ENCODE measurements at places on chromosomes 1 and 21. TPM values are rescaled to one million over a fixed set of nuclear protein-coding genes. Genes with fewer than 3 reads are reported as not detected.
A peak's percentile ranks its signal among the peaks of the same experiment; 100 is the strongest.

FBLIM1 gene
- not detected for polyA plus RNA-seq

PHLDA3 gene
- 0.62 TPM for polyA plus RNA-seq

- DNase-seq = no peak
These were observed 140.3 kb upstream of the VANGL1 start for GRCh38 chr1:115501476-115501875.

- DNase-seq = no peak
These were observed 684.2 kb downstream of the LTN1 start for GRCh38 chr21:28308516-28308915.

GRCh38 chr1:68448365-68448764, 1.4 kb downstream of the RPE65 start:
- DNase-seq = no peak

DNA sequence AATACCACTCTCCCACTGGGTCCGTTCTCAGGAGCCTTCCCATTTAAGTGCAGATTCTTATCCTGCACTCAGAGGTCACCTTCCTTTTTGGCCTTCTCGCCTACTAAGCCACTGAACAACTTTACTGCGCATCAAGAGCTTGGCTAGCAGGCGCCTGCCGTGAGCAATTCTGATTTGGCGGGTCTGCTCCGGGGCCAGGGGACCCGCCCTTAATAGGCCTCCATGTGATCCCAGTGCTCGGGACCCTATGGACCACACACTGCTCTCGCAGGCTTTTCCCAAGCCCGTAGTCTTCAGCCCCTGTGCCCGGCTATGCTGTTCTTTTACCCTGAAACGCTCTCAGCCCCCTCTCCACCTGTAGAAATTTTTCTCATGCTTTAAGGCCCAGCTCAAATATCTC, 45.1 kb downstream of the BCL9 start:
- DNase-seq = no peak

GRCh38 chr1:95132762-95133161, 15.6 kb downstream of the TLCD4 start:
- DNase-seq = no peak

DNA sequence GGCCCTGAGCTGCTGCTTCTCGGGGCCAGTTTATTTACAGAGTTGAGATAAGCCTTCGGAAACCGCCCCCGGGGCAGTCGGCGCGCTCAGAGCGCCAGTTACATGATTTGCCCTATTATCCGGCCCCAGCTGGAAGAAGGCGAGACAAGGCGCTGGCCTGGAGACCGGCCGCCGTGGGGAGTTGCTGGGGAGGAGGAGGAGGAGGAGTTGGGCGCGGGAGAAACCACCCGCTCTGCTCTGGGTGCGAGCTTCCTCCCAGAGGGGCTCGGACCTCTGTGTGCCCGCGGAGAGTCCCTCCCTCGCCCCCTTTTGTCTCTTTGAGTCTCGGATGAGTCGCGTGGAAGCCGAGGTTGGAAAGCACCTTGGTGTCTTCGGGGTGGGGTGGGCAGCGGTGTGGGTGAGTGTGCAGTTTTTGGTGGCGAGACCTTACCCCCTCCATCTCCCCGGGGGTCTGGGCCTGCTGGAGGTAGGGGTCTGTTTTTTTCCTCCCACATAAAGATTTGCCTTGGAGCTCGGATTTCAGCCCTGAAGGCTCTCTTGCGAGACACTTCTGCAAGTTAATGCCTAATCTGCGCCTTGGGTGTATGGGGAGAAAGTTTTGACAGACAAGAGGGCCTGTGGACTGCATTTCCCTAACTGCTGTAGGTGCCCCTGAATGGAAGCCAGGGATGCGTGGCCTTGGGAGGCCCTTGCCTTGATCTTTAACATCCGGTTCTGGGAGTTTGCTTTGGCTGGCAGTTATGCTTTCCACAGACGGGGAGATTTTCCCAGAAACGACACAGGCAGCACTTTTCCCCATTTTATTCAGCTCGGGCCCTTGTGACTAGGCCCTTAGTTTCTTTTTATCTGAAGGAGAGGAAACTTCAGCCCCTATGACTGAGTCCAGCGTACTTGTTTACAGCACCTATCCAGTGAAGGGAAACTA, 80.0 kb downstream of the NDUFS5 start:
- DNase-seq = peak; percentile 11

DNA sequence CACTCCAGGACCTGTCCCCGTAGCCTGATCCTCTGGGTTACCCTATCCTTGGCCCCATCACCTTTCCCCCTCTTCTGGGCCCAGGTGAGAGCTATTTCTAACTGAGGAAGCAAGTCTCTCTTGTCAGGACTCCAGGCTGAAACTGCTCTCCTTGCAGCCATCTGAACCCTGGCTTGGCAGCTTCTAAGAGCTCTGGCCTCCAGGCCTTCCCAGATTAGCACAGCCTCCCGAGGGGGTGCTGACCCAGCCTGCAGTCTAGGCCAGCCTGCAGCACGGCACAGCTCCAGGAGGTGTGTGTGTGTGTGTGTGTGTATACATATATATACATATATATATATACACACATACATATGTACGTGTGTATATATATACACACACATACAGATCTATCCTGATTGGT, 17.4 kb downstream of the CACNA1S start:
- no peak for DNase-seq

DNA sequence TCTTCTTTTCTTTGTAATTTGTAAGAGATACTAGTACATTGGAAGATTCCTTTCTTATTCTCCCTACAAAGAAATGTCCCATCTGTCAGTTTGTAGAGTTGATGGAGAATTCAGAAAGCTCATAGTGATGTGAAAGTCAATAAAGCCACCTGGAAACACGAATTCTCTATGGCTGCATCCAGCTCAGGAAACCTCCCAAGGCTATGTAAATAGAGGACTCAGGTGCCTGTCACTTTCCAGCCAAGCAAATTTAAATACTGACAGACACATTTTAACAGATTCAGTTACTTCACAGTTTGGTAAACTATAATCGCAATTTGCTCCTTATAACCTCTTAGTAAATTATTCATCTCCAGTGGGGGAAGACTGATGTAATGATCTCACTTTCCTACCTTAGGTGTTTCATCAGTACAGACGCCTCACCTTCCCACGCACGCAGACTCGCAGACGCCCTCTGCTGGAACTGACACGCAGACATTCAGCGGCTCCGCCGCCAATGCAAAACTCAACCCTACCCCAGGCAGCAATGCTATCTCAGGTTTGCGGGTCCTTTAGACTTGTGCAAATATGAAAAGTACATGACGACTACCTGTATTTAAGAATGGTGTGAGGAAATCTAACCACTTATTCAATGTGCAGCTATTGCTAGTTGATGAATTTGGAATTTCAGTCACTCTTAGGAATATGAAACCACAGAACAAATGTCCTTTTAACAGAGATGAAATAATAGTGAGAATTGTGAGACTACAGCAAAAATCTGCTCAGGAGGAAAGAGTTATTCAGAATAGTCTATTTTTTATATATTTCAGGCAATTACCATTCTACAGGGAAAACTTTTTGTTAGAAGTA, 60.6 kb downstream of the PTPRC start:
- DNase-seq = peak; percentile 36

GRCh38 chr1:100516857-100517256, 21.1 kb upstream of the GPR88 start:
- DNase-seq = no peak
